ENCODE measurements at places on chromosomes 11 and 22.
A peak's percentile ranks its signal among the peaks of the same experiment; 100 is the strongest.

GRCh38 chr11:8227156-8228152, 36.2 kb downstream of the LMO1 start:
- no peak for DNase-seq

- DNase-seq, result peak; percentile 88
Measured at GRCh38 chr11:45146072-45147016, at the start of gene PRDM11. Gene PRDM11, plus strand, starts transcription at chr11:45146639. Its CDS starts 35,128 bp downstream, at chr11:45181767.

- no peak for DNase-seq
Measured at GRCh38 chr22:17831501-17832251, 57.4 kb upstream of the BID start.

GRCh38 chr11:844693-845644, 2.3 kb downstream of the TSPAN4 start:
- DNase-seq, result peak; percentile 89

DNA sequence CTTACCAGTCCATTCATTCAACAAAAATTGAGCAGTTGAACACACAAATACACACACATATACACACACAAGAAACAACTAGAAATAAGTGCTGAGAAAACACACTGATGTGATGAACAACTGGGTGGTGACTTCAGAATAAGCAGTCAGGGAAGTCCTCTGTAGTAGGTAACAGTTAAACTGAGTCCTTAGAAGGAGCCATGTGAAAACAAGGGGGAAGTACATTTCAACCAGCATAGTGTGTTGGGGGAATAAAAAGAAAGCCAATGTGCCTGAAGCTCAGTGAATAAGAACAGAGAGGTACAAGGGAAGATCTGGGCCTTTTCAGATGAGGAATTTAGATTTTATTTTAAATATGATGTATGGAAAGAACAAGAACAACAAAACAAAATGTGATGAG, 6.8 kb upstream of the TMEM123 start:
- no peak for DNase-seq

- no peak for DNase-seq
Measured at GRCh38 chr11:34449013-34449412, 10.3 kb downstream of the CAT start.

- DNase-seq, result no peak
Measured at GRCh38 chr11:93613231-93613831, 48.2 kb upstream of the CEP295 start.

GRCh38 chr11:131154351-131154750, 216.1 kb upstream of the NTM start:
- DNase-seq, result peak; percentile 4

DNA sequence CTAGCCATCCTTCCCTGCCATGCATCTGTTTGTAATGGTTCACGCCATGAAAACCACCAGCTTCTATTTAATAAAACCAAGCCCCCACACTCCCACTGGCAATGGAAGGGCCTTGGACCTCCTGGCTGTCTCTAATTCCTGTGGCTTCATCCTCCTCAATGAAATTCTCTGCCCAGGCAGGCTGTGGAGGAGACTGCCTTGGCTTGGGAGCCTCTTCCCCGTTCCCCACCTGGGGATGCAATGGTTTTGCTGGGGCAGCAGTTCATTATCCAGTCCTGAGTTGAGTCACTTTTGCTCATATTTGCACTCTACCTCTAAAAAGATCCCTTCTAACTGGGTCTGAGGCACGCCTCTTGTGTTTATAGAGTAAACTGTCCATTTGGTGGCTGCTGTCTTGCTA, 515.8 kb downstream of the NTM start:
- peak; percentile 76 for DNase-seq

Measured in fibroblast of skin of abdomen (primary cell).